ENCODE measurements at places on chromosomes 2 and 18.

GRCh38 chr2:240793313-240794177 lies 26.5 kb downstream of the KIF1A start:
- peak; percentile 15 for DNase-seq

- DNase-seq, result no peak
Observed at GRCh38 chr2:80530442-80531064, 226.0 kb upstream of the LRRTM1 start.

- DNase-seq, result no peak
Observed at GRCh38 chr2:223602972-223603371, 811 bp upstream of the SCG2 start.

DNA sequence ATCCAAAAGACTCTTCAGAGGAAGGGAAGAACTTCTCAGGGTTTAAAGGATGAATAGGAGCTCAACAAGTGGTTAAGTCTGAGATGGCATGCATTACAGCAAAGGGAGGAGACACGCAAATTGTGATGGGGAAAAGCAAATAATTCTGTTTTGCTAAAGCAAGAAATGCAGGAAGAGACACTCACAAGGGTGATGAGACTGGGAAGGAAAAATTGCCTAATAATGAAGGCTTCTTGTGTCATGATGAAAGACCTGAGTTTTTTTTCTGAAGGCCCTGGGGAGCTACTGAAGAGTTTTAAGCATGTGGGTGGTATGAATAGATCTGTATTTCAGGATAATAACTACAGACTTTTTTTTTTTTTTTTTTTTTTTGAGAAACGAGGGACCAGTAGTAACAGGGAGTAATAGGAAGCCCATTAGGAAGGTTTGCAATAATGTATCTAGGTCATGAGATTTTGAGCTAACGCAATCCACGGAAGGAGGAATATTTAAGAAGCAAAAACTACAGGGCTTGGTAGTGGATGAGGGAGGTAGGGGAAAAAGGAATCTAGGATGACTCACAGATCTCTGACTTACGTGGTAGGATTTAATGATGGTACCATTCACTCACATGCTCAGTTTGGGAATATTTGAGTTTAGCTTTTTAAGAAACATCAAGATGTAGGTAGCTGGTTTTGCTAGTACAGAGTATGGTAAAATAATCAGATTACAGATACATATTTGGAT lies 16.0 kb upstream of the SERPINB3 start:
- DNase-seq, result no peak

DNA sequence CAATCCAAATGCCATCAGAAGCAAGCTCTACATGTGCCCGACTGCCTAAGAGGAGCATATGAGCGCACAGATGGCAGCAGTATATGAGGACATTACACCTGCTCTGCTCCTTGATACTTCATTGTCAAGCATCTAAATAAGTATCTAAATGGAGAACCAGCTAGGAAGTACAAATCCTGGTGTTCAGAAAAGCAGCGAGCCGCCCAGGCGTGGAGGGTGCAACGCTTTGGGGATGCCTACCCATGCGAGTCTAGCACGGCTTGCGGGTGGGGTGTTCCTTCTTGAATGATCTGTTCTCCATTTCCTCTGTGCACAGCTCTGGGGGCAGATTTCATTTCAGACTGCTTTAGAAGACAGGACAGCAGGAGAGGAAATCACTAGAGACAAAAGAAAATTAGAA lies 63.0 kb upstream of the BCL2L11 start:
- no peak for DNase-seq

DNA sequence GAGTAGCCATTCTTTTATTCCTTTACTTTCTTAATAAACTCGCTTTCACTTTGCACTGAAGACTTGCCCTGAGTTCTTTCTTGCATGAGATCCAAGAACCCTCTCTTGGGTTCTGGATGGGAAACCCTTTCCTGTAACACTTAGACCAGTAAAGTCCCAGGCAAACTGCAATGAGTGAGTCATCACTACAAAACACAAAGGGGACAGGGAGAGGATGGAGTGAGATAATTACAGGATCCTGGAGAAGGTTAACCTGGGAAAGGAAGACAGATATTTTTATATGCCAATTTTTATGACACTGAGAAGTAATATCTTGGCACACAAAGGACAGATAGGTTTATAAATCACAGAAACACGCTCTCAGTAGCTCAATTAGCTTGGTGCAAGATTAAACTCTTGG lies 48.7 kb downstream of the EHD3 start:
- DNase-seq, result no peak

All from 8988T (cell line).